ENCODE measurements at places on chromosomes 3 and 15. TPM values are rescaled to one million over a fixed set of nuclear protein-coding genes. Genes with fewer than 3 reads are reported as not detected.

- no peak for DNase-seq
These were observed 33.8 kb downstream of the RGMA start for GRCh38 chr15:93055211-93055610.

DNA sequence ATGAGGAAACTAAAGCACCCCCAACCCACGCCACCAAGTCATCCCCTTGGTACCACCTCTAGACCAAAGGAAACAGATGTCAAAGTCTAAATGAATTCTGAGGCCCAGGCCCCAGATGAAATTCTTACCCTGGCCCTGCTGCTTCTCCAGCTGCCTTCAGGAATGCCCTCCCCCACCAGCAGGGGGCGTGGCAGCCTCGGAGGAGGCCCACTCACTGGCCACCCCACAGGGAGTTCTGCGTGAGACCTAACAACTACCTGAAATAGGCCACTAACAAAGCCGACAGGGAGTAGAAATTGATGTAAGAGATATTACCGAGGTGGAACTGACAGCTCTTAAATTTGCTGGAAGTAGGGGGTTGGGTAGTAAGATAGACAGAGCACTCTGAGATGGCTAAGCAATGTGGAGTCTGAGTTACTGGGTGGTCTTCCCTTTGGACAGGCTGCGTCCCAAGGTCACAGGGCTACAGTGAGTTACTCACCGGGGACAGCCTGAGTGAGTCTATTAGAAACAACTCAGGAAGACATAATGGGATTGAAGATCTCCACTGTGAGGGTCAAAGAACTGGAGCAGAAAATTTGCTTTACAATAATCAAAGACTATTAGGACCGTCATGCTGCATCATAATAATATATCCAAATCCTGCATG is 240.7 kb downstream of the SHOX2 start:
- DNase-seq: no peak

GRCh38 chr3:105837143-105837740 is 31.6 kb downstream of the CBLB start:
- DNase-seq: no peak

GRCh38 chr3:45955017-45955647 is 11.9 kb downstream of the CXCR6 start:
- no peak for DNase-seq

DNA sequence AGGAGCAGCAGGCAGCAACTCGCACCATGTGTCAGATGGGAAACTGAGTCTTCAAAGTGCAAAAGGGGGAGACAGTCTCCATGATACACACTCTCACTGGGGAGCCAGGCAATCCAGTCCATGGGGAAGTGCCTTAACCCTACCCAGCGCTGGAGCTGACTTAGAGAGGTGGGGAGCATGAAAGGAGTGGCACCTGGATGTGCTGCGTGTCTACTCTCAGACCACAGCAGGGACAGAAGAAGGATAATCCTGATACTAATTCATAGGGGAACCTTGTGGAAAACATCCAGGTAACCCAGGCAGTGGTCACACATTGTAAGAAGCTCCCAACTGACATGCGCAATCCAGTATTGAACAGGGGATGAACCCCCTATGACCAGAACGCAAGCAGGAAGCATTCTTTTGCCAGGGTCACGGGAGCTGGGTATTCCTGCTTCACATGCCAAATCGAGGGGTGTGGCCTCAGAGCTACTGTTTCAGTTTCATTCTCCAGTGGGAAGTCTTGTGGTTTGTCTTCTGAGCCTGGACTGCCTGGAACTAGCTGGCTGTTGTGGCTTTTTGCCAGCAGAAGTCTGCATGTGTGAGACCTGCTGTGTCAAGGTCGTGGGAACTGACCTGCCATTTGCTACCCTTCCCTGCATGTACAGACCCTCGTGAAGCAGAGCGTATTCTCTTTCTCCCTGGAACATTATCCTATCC is 367.6 kb upstream of the NDN start:
- DNase-seq: no peak

DNA sequence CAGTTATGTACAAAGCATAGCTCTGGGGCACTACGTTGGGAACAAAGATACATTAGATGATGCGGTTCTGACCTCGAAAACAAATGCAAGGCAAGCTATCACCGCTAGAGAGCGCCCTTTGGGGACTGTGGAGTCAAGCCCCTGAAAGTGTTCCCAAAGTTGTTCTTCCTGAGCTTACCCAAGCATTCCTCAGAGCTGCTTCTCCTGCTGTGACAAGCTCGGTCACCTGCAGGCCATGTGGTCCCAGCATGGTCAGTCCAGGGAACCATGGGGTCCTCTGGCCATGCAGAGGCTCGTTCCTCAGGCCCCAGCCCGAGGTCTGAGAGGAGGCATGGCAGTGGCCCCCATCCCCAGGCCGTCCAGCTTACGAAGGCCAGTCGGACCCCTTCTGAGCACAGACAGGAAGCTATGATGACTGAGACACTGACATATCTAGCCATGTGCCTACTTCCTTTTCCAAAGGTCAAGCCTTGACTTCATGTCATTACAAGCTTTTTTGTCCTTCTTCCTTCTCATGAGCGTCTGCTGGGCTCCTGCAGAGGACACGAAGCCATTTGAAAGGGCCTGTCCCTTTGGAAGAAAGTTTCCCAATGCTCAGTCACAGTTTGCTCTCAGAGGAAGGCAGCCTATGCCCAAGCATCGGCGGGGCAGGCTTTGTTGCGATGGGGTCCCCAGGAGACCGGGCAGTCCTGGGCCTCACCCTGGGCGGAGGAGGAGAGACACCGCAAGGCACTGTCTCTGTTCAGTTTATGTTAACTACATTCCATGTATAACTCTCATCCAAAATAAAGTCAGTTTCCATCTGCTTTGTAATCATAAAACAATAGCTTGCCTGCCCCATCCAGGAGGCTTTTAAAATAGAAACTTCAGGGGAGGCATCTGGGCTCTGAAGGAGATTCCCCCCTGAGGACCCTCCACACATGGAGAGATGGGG is 79.3 kb downstream of the ATP10A start:
- peak; percentile 71 for DNase-seq

GRCh38 chr3:41267975-41268640 is 68.8 kb downstream of the CTNNB1 start:
- no peak for DNase-seq

DNA sequence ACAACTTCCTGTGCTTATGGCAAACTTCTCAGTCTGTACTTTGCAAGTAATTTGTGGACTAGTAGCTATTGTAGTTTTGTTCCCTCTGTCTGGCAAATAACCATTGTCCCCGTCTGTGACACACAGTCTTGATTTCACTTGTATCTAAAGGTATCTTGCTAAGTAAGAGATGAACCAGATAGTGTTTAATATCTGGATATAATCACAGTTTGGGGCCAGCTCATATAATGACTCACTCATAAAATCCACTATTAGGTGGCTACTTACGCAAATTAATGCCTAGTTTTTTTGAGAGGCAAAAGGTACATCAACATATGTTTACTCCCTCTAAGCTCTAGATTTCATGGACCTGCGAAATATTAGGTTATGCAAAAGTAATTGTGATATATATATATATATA is 30.4 kb downstream of the VGLL3 start:
- no peak for DNase-seq

GRCh38 chr3:66038726-66039589 is at the start of gene MAGI1:
MAGI1 (minus strand) TSS chr3:66038918; CDS start chr3:66038308, 610 bp downstream.
- DNase-seq: peak; percentile 1

GRCh38 chr3:173191611-173192010 is 50.6 kb upstream of the SPATA16 start:
- no peak for DNase-seq

DNA sequence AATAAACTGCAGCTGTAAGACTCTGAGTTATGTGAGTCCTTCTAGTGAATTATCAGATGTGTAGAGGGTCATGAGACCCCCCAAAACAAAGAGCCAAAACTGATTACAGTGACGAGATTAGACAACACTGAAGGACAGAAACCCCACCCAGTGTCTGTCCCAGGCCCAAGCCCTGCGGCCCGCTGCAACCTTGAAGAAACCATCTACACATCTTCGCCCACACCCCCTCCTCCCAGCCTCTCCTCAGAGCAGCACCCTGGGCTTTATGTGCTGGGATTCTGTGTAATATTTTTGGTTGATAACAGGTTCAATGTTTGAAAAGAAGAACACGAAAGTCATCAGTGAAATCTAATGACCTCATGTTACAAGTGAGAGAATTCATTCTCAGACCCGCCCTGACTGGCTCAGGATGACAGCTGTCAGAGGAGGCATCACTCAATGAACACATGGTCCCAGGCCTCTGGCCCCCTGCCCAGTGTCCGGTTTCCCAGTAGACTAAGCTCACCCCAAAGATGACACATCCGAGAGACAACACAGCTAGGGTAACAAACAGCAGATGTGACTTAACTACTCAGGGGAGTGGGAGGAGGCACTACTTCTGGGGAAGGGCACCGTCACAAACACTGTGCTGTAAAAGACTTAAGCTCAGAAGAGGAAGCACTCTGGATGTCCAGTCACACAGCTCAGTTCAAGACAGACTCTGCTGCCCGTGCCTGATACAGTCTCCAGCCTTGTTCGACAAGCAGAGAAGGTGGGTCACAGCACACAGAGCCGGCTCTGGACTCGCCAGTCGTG is 48.9 kb downstream of the NIPA2 start:
- DNase-seq: no peak

DNA sequence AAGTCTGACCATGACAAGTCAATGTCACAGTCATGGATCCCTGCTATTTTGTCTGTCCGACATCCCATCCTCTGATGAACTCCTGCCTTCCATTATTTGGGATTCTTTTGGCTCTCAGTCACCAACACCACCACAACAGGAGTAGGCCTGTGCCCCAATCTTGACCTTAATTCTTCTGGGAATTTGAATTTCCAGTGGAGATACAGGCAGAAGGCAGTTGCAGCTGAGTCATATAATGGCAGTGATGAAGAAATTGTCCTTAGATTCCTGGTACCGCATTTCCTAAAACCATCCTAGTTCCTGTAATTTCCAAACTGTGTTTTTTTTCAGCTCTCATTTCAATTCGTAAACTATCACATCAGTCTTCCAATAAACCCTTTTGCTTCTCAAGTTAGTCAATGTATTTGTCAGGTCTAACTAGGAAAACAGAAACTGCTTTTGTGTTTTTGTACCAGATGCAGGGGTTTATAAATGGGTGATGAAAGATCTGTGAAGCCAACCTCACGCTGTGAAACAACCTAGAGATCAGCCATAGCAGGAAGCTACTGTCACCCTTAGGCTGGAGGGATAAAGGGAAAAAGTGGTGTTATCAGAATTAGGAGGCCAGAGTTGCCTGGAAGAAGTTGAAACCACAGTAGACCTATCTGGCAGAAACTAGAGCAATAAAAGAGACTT is 126.3 kb upstream of the TMEM108 start:
- DNase-seq: no peak

GRCh38 chr3:30518872-30519271 is 87.5 kb upstream of the TGFBR2 start:
- DNase-seq: no peak

- DNase-seq: no peak
These were observed 564 bp downstream of the IL16 start for GRCh38 chr15:81197255-81197630.

DNA sequence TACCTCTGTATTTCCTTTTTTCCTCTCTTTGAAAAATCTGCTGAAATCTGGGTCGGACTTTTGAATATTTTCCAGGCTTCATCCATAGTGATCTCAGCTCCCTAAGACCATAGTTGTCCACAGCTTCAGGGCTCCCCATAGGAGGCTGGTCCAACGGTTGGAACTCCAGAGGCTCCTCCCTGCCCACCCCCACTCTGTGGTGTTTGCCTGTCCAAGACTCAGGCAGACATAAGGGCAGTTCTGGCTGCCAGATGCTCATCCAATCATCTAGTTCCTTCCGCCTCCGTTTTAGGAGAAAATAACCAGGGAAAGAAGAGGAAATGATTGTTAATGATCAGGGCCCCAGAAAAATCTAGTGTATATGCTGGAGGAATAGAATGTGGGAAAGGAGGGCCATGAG is 27.9 kb upstream of the PRTG start:
- DNase-seq: no peak

- DNase-seq: no peak
These were observed 981.8 kb upstream of the GBE1 start for GRCh38 chr3:82743196-82743595.

GRCh38 chr15:80455051-80455648 is 51.0 kb downstream of the ARNT2 start:
- DNase-seq: no peak

GRCh38 chr15:87680208-87680607 is 576.3 kb downstream of the NTRK3 start:
- no peak for DNase-seq

DNA sequence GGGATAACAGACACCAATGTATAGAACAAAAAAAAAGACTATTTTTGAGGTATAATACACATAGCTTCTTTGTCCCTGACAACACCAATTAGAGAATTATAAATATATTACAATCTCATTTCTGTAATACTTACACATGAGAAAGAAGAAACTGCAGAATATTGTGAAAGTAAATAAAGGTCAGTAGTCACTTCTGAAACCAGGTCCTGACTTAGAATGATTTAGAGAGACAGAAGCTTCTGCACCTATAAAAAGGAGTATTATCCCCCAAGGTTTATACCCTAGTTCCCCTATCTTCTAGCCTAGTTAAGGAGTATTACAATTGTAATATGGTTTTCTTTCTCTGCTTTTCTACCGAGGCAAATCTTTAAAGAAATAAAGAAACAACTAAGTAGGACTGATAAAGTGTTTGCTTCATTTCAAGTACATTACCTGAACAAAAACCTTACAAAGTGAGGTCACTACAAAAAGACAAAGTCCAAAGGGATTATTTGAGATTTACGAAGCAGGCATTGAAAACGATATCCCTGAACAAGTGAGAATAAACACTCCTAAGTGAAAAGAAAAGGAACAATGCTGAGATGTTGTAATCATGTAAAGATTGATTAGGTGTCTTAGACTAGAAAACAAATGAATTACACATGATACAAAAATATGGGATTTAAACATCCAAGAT is 103.0 kb downstream of the GBE1 start:
- no peak for DNase-seq

- DNase-seq: no peak
These were observed 4.4 kb upstream of the GPR176 start for GRCh38 chr15:39924437-39924836.

The IL5RA gene
- total RNA-seq: not detected

The SNX33 gene
- 0.56 TPM for total RNA-seq

The CCDC39 gene
- not detected for total RNA-seq

The SCG3 gene
- not detected for total RNA-seq

The ABI3BP gene
- total RNA-seq: not detected

The C3orf85 gene
- not detected for total RNA-seq

The CNOT10 gene
- 28.0 TPM for total RNA-seq

The BUB1B gene
- total RNA-seq: 1.2 TPM

The ERC2 gene
- total RNA-seq: not detected

The P3H2 gene
- not detected for total RNA-seq

The RHO gene
- not detected for total RNA-seq

The SLC51A gene
- total RNA-seq: not detected

The DLEC1 gene
- 1.8 TPM for total RNA-seq

The IVD gene
- total RNA-seq: 46.6 TPM

The ZNF620 gene
- 1.9 TPM for total RNA-seq
